ENCODE measurements at places on chromosomes 2 and 18.

DNA sequence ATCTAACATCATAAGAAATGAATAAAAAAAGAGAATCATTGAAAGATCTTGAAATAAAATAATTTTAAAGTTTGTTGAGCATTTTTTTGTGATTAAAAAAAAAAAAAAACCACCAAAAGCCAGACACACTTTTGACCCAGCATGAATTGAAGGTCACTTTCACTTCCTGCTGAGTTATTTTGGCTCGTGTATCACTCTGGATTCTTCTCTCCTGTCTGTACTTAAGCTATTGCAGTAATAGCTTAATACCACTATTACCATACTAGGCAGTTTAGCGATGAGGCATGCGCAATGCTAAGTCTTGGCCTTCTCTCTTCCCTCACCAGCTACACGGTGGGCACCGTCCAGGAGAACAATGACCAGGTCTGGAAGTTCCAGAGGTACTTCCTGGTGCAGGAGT lies 54.5 kb upstream of the SPP2 start:
- no peak for DNase-seq

- DNase-seq: no peak
These were observed 34.7 kb downstream of the ONECUT2 start for GRCh38 chr18:57469884-57470283.

DNA sequence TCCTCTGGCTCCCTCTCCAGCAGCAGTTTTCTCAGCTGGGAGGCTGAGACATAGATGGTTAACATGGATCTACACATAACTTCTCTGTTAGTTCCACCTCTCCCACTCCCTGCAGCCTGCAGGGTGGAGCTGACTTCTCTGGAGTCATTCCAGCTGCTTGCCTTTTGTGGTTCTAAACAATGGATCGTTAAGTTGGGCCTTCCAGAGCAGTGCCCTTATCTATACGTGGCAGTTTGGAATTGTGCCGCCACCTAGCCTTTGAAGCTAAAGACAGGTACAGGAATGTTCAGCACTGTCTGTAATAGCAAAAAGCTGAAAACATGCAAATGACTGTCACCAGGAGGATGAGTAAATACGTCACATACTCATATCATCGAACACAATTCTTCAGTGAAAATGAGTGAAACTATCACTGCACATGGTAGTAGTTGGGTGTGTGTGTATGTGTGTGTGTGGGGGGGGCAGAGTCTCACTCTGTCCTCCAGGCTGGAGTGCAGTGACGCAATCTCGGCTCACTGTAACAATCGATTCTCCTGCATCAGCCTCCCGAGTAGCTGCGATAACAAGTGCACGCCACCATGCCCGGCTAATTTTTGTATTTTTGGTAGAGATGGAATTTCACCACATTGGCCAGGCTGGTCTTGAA lies 50.3 kb downstream of the SH2D6 start:
- DNase-seq: no peak

DNA sequence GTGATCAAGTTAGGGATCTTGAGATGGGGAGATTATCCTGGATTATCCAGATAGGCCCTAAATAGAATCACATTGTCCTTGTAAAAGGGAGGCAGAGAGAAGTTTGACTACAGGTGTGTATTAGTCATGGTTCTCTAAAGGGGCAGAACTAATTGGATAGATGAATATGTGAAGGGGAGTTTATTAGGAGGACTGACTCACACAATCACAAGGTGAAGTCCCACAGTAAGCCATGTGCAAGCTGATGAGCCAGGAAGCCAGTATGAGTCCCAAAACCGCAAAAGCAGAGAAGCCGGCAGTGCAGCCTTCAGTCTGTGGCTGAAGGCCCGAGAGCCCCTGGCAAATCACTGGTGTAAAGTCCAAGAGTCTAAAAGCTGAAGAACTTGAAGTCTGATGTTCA lies 275.8 kb downstream of the KCNS3 start:
- DNase-seq: no peak

GRCh38 chr2:55391615-55392242 lies 27.9 kb downstream of the CCDC88A start:
- no peak for DNase-seq

DNA sequence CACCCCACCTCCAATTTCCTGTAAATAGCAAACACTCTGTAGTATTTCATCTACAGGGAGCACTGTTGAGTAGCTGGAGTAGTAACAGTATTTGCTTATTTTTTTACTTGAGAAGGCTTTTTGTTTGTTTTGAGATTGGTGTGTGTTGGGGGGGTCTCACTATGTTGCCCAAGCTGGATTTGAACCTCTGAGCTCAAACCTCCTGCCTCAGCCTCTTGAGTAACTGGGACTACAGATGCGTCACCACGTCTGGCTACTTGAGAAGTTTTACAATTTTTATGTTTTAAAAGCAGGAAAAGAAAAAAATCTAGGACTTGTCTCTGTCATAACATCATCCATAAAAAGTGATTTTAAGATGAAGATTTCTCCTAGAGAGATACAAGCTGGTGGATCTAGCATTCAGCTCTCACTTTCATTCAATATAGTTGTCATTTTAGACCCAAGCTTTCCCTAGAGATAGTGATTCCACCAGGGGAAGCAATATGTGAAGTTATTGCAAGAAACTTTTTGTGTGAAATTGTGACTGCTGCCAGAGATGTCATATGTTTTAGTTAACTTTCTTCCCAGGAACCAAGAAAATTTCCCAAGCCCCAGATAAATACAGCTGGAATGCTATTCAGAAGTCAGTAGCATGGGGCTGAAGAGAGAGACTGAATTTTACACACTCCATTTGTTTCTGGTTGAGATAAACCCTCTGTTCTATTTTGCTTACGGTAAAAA lies 60.2 kb upstream of the MAP4K3 start:
- DNase-seq: no peak

- peak; percentile 3 for DNase-seq
These were observed 73.8 kb downstream of the TRABD2A start for GRCh38 chr2:84807063-84807485.

DNA sequence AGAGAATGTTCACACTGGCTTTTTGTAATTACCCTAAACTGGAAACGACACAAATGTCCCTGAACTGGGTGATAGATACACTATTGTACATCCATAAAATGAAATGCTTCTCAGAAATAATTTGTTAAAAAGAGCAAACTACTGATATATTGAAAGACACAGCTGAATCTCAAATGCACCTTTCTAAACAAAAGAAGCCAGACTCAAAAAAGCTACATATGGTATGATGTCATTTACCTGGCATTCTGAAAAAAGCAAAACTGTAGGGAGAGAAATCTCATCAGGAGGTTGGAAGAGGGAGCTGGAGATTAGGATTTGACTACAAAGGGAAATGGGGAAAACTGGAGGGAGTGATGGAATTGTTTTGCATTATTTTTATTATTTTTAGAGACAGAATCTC lies 12.0 kb downstream of the SLC38A11 start:
- no peak for DNase-seq

DNA sequence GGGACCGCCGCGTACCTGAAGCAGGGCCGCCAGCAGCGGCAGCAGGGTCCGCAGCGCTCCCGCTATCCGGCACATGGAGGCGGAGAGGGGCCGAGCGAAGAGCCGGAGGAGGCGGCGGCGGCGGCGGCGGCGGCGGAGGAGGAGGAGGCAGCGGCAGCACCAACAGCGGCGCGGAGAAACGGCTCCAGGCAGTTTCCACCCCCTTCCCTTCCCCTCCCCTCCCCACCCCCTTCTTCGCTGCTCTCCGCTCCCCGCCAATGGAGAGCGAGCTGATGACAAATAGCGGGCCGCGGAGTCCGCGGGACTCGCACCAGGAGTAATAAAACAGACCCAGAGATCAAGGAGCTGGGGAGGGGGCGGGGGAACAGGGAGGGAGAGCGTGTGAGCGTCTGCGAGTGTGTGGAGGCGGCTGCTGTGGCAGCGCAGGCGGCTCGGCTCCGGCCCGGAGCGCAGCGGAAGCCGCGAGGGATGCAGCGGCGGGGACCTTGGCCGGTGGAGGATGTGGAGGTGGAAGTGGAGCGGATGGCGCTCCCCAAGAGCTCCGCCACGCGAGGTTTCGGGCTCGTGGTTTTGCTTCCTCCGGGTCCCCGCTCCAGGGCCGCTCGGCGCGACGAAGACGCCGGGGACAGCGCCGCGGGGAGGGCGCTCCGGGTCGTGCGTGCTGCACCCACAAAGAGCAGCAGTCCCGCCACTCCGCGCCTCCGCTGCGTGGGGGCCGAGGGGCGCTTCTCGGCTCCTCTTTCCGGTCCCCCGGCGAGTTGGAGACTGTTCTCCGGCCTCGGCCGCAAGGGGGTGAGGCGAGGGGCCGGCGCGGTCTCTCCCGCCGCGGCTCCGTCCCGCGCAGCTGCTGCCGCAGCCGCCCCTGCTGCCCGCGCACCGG lies at the start of gene CDH2:
Gene CDH2, minus strand, starts transcription at position 183 of the 880 bp plus-strand sequence. Its CDS starts 108 bp downstream, at position 75.
- DNase-seq: peak; percentile 67

GRCh38 chr2:83224591-83225200 lies 1234.4 kb downstream of the SUCLG1 start:
- no peak for DNase-seq

GRCh38 chr2:177727577-177728398 lies 335.2 kb downstream of the AGPS start:
- DNase-seq: no peak

GRCh38 chr2:9918275-9918674 lies 33.2 kb upstream of the GRHL1 start:
- DNase-seq: no peak

GRCh38 chr2:2876331-2877221 lies 501.0 kb downstream of the EIPR1 start:
- DNase-seq: no peak

DNA sequence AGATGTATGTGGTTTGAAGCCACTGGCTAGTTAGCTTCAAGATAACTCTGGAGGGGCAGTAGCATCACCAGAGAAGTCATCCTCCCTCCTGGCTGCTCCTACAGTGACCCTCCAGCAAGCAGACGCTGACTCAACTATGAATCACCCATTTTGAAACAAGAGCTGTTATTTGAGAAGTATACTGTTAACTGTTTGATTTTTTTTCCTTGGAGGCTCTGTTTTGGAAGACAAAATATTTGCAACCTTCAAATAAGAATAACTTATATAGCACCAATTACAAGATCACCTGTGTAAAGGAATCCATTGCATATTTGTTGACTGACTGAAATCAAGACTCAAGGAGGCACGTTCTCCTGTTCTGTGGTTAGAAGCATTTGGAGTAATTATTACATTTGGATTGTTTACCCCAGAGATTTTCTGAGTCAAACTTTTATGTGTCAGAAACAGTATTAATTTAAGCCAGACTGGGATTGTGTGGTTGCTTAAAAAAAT lies 313.8 kb downstream of the MTX2 start:
- DNase-seq: no peak

- no peak for DNase-seq
These were observed 13.6 kb upstream of the PROC start for GRCh38 chr2:127404466-127405254.

DNA sequence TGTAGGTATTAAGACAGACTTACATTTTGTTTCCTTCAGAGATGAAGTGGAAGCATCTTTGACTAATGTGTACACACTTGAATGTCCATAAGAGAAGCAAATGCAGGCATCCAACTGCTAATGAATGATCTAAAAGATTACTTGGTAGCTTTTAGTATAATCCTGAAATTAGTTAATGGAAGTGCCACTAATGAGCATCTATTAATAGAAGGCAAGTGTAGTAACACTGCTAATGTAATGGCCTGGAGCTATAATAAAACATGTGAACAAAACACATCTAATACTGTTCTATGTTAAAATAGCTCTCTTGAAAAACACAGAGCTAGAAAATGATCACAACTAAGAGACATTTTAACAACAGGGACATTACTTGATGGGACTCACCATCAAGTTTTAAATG lies 225.3 kb downstream of the SLC8A1 start:
- no peak for DNase-seq

DNA sequence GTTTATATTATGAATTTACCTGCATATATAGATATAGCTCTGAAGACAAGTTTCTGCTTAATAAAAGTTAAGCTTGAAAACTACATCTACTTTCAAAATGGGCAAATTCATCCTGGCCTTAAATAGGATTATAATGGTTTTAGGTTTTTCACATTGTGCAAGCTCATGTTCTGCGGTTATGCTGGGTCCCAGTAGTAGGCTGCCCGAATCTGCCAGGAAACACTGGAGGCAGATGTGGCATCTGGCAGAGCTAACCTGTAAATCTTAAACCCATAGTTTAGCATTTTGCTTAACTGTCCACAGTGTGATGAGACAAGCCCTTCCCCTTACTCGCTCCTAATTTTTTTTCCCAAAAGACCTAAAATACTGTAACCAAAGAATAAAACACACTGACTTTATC lies 234.2 kb downstream of the TCF4 start:
- DNase-seq: no peak
